DMS53 (cell line): ENCODE measurements at places on chromosomes 7 and 10.

DNA sequence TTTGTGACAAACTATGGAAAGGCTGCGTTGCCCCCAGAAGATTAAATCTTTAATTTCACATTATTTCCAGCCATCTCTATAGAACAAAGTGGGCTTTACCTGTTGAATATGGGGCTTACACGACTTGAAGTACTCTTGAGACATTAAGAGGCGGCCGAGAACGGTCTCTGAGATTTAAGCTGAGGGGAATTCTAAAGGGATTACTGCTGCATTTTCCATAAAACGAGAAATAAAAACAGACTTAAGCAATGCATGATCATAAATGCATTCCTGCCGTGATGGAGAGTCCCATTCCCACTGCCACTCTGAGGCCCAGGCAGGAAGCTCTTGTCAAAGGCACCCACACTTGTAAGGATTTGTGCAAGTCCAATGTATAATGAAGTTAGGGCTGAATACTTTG lies 329.7 kb upstream of the SHH start:
- DNase-seq: no peak

DNA sequence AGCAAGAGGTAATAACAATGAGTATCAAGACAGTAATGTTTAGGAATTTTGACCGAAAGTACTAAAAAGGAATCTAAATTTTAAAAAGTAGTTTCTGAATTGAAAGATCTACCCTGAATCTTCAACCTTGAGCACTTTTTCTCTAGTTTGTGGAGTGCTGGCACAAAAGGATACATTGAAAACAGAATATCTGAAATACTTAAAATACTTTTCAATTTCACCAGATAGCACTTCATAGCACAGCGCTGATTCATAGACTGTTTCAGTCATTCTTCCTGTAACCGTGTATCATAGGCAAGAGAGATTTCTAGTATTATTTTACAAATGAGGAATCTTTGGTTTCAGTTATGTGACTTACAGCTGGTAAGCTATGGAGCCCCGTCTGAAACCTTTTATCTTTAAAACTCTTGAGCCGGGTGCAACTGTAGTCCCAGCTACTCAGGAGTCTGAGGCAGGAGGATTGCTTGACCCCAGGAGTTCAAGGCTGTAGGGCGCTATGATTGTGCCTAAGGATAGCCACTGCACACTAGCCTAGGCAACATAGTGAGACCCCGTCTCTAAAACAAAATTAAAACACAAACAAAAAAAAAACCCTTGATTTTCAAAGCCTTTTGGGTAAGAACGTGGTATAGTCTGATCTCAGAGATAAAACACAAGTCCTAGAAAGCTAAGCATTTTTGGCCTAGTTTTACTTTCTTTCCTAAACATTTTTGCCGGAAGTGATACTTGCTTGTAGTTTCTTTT lies 35.1 kb downstream of the FHIP2A start:
- no peak for DNase-seq

DNA sequence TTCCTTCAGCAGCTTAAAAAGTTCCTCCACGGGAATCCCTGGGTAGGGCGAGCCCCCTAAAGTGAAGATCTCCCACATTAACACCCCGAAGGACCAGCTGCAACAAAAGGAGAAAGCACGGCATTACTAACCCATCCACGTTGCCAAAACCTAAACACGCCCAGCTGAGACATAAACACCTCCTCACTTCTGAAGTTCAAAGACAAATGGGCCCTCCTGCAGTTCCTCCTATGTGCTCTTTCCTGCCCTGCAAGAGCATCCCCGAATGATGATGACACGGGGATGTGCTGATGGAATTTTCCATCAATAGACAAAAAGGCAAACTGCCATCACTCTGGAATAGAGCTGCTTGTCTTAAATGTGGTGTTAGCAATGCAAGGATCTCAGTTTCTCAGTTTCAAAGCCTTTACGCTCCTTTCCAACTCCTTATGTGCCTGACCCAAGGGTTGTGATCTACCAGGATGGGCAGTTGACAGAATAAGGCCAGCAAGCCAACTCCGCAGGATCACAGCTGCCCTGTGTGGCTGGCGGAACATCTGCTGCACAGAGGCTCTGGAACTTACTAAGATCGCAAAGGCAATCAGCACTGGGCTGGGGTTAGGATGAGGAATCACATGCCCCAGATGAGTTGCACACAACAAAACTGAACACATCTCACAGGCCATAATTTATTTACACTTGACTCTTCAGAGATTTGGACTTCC lies 112.7 kb downstream of the FGFR2 start:
- DNase-seq: no peak

GRCh38 chr7:18831419-18831818 lies 286.0 kb downstream of the TWIST1 start:
- no peak for DNase-seq

DNA sequence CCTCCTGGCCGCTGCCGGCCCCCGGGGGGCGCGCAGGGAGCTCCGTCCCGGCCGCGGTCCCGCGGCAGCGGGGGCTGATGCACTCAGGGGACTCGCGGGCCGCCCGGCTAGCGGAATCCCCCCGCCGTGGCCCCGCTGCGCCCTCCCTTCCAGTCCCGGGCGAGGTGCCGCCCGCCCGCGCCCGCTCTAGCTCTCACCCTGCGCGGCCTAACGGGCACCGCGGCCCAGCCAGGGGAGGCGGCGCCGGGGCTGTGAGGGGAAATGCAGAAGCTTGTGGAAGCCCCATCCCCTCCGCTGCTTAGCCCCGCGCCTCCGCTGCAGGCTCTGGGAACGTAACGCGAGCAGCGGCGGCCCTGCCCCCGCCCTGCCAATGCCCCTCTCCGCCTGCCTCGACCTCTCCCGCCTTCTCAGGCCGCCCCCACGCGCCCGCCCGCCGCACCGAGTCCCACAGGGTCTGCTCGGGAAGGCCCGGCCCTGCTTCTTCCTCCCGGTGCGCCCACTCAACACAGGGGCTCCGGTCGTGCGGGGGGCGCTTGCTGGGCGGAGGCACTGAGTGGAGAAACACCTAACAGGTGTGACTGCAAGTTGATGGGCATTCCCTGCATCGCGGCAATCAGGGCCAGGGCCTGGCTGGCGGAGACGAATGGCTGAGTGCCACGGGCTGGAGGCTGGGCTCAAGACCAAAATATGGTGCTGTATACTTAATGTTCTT lies 384 bp upstream of the TMEM229A start:
- peak; percentile 69 for DNase-seq

DNA sequence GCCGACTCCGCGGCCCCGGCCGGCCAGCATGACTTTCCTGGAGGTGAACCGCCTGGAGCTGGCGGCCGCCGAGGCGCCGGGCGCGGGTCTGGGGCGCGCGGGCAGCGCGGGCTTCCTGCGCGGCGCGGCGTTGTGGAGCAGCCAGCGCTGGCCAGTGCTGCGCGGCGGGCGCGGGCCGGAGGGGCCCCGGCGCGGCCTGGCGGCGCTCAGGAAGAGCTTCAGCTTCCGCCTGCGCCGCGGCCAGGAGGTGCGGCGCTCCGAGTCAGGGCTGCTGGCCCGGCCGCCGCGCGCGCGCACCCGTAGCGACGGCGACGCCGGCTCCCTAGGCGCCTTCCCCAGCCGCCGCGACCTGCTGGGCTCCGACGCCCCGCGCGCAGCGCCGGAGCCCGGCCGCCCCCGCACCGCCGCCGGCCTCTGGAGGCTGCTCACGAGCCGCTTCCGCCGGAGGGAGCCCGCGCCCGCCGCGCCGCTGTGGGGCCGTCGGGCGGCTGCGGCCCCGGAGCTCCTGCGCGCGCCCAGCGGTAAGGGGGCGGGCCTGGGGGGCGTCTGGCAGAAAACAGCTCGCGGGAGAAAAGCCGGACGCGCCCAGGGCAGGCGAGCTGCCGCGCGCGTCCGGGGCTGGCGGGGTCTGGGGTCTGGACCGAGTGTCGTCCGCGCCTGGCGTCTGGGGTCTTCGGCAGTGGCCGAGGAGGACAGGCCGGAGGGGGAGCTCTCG lies 29.0 kb downstream of the AGAP3 start:
- no peak for DNase-seq
